Fibroblast of the aortic adventitia (primary cell): ENCODE measurements at places on chromosomes 11 and 22.
A peak's percentile ranks its signal among the peaks of the same experiment; 100 is the strongest.

DNA sequence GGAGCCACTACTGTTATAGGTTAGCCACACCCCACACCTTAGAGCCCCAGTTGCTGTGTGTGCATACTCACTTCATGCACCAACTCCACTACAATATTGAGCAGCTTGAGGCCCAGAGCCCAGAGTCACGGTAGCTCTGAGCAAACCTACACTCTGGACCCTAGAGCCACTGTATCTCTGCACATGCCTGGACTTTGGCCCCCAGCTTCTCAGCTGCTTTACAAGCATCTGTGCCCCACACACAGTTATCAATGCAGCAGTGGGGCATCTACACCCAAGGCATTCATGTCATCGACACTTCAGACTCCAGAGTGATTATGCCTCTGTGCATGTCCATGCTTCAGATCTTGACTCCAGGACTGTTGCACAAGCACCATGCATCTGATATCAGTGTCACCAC is 2.3 kb upstream of the OR5B12 start:
- no peak for DNase-seq

DNA sequence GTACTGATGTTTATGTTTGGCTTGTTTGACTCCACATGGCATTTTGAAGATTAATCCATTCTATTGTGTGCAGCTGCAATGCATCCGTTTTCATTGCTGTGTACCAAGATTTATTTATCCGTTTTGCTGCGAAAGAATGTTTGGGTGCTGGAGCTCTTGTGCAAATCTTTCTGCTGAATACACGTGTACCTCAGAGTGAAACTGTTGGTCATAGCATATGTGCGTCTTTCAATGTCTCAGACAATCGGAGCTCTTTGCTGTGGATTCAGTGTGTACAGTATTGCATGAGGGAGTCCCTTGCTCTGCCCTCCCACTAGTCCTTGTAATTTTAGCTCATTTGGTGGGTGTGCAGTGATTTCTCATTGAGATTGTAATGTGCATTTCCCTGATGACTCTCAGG is 545.4 kb downstream of the TBC1D22A start:
- DNase-seq, result no peak

DNA sequence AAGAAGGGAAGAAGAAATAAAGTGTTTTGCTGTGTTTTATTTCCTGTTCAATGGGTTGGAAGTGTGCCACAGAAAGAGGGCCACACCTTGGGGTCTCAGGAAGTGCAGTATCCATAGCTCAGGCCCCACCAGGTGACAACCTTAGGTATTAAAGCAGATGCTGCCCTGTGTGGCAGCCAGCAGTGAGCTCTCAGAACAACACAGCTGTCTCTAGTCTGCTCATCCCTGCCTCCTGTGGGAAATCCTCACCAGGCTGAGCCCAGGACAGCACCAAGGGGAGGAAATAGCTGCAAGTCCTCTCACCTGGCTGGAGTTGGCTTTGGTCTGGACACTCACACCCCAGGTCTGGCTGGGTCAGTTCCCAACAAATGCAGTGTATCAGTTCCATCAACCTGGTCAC is 25.1 kb downstream of the ARL14EP start:
- DNase-seq, result no peak

GRCh38 chr22:24146791-24147353 is 34.4 kb upstream of the SUSD2 start:
- DNase-seq, result peak; percentile 84

- no peak for DNase-seq
Measured at GRCh38 chr11:120330045-120330444, 4.9 kb downstream of the TLCD5 start.

DNA sequence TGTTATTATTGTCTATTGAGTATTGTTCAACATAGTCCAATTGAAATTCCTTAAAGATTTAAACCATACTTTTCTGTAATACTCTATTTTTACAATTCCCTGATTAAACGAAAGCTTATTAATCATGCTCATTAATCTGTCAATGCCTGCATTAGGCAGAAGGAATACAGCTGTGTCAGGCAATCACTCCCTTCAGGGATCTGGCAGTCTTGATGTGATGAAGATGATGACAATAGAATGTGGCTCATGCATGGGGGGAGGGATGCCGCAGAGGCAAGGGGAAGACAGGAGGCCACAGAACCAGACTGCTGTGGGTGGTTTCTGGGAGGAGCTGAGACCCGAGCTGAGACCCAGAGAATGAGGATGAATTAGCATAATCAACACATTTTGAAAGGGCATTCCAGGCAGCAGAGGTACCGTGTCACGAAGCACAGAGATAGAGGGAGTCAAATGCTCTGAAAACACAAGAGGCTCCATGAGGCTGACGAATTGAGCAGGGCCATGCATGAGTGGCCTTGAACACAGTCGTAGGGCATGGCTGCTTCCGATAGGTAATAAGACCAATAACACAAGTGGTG is 1075.5 kb downstream of the OPCML start:
- DNase-seq, result no peak

- DNase-seq, result peak; percentile 69
Measured at GRCh38 chr11:29312812-29313211, 704.0 kb downstream of the KCNA4 start.

- no peak for DNase-seq
Measured at GRCh38 chr11:69745201-69745600, 29.9 kb downstream of the FGF4 start.

DNA sequence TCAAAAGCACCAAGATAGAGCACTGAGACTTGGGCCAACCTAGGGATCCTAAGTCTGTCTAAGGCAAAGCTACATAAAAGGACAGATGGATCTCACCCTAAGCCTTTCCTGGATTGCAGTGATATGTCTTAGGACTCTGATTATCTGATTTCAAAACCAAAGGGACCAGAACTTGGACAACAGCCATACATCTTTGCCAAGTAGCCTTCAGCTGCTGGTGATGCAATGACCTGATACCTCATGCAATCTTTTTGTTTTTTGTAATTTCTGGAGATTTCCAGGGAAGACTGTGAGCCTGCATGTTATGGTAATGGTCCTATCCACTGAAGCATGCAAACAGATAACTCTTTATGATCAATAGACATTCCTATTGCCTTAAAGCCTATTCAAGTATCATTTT is 230.4 kb upstream of the MTNR1B start:
- DNase-seq, result peak; percentile 75

GRCh38 chr11:90204832-90205646 is 17.8 kb downstream of the CHORDC1 start:
- peak; percentile 75 for DNase-seq

GRCh38 chr11:67626970-67627369 is 2.8 kb downstream of the NUDT8 start:
- DNase-seq, result no peak

GRCh38 chr11:104836691-104837090 is 61.6 kb downstream of the CASP12 start:
- DNase-seq, result no peak

DNA sequence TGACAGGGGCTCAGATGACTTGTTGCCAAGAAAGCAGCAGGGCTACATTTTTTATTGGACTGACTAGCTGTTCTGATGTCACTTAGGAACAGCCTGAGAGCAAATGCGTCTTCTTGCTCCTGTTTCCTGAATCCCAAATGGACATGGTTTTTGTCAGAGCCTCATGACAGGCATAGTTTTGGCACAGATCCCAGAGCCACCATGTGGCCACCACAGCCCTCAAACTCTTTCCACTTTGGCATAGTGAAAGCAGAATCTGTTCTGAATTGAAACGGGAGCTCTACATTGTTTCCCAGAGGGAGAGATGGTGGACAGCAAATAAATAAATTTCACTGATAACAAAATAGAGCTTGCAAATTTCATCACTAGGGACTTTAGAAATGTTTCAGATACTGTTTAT is 222.2 kb downstream of the C11orf87 start:
- DNase-seq, result peak; percentile 5

- peak; percentile 80 for DNase-seq
Measured at GRCh38 chr11:128884703-128885338, 6.3 kb upstream of the KCNJ5 start.

- no peak for DNase-seq
Measured at GRCh38 chr11:8168485-8169257, at the start of gene RIC3. Gene RIC3 (minus strand): TSS chr11:8169025. CDS start chr11:8168989, 36 bp downstream.

DNA sequence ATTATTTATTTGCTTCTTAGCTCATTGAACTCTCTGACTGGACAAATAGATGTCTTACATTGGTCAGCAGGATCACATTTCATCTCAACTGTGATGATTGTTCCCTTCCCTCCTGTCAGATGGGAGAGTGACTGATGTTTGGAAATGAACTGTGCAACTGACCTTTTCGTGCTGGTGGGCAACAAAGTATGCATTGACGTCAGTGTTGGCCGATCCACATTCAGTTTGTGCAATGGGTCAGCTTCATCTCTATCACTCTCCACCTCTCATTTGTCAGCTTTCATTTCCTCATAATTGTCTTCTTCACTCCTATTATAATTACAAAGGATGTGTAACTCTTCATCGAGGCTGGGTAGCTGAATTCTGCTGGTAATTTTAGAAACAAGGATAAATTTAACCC is 71.3 kb downstream of the PPP2R1B start:
- DNase-seq, result peak; percentile 80

- no peak for DNase-seq
Measured at GRCh38 chr11:1810761-1811160, 24.0 kb upstream of the SYT8 start.

- peak; percentile 3 for DNase-seq
Measured at GRCh38 chr11:103279821-103280220, 170.6 kb downstream of the DYNC2H1 start.

GRCh38 chr22:40766956-40767355 is 52.2 kb downstream of the SLC25A17 start:
- no peak for DNase-seq
